ENCODE measurements at places on chromosomes 12 and 14.
A peak's percentile ranks its signal among the peaks of the same experiment; 100 is the strongest.

- no peak for ATAC-seq
- no peak overlapping the region for H3K27ac ChIP-seq
- no peaks in the 10 kb centered on the region for H3K4me1 ChIP-seq
- H3K36me3 ChIP-seq = peaks cover 60% of the 10 kb centered on the region
Observed at GRCh38 chr14:73661872-73662271, 17.1 kb downstream of the DNAL1 start.

- H3K4me1 ChIP-seq = peaks cover 4% of the 10 kb centered on the region
- ATAC-seq = peak; percentile 73
- peak overlapping the region; percentile 98 for H3K4me3 ChIP-seq
- H3K36me3 ChIP-seq = no peaks in the 10 kb centered on the region
Observed at GRCh38 chr12:100141666-100141997, 1.0 kb downstream of the BLTP3B start.

DNA sequence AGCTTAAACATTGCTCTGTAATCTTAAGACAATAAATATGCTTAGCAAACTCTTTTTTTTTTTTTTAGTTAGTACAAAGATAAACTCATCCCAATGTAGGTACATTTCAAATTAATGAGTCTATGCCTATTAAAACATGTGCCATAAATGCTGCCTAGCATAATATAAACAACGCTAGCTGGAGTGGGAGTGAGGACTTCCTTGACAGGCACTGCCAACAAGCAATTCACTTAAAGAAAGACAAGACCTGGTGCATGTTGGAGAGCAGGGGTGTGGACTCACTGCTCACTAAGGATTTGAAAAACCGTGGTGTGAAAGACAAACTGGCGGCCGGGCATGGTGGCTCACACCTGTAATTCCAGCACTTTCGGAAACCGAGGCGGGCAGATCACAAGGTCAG lies 187.2 kb upstream of the RGS6 start:
- ATAC-seq = no peak
- H3K4me3 ChIP-seq = no peak overlapping the region
- H3K27me3 ChIP-seq = no peaks in the 10 kb centered on the region

DNA sequence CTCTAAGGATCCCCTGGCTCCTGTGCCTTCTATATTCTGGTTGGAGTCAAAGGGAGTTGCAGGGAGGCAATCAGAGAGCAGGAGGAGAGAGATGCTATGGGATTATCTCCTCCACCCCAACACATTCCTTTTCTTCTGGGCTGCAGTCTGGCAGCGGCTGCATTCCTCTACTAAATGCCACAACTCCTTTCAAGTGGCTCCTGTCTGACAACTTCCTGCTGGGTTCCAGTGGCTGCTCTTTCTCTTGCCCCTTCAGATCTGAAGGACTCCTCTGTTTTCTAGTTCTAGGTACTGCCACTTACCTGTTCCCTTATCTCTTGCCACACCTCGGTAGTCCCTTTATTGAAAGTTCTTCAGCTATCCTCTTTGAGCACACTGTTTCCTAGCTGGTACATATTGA lies 425.0 kb downstream of the SNAPC1 start:
- H3K27ac ChIP-seq = no peak overlapping the region
- ATAC-seq = no peak
- no peaks in the 10 kb centered on the region for H3K4me1 ChIP-seq
- no peaks in the 10 kb centered on the region for H3K27me3 ChIP-seq
